Stimulated activated CD8-positive, alpha-beta memory T cell treated with anti-CD3 and anti-CD28 coated beads, Interleukin-2, amount 100 ng/mL, for 1 hour (primary cell): ENCODE measurements at places on chromosomes 7 and 10.
A peak's percentile ranks its signal among the peaks of the same experiment; 100 is the strongest.

DNA sequence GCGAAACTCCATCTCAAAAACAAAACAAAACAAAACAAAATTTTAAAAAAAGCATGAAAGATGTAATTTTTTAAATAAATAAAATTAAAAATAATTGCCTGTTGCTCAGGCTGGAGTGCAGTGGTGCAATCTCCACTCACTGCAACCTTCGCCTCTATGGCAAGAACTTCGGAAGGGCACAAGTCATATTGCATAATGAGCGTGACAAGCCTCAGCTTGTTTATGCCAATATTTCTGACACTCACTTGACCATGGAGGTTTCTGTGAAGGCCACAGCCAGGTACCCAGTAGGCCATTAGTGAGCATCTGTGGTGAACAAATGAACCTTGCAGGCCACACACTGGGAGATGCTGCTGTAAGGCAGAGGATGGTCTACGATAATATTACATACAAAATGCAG, 106.1 kb upstream of the KMT2C start:
- DNase-seq = no peak

DNA sequence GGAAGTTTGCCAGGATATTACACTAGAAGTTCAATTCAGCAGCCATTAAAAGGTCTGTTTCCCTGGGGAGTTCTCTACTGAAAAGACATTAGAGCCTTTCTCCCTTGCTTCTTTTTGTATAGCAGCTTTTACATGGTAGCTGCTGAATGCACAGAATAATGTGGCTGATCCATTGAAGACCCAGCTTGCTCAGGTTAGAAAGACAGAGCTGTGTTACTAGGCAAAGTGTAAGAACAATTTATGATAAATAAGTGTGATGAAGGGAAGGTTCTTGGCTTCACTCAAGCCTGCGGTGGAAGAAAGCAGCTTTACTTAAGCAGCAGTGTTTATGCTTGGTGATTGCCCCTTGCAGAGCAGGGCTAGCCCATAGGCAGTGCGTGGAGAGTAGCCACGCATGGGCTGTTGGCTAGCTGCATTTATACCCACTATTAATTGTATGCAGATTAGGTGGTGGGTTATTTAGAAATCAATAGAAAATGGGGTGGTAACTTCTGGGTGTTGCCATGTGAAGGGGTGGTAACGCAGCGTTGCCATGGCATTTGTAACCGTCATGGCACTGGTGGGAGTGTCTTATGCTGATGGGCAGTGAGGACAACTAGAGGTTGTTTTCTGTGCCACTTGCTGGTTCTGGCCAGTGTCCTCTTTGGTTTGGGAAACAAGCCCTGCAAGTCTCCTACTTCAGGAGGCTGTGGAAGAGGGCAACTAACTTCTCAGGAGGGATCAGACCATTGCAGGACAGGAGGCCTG, 942.9 kb downstream of the NRG3 start:
- DNase-seq = no peak

DNA sequence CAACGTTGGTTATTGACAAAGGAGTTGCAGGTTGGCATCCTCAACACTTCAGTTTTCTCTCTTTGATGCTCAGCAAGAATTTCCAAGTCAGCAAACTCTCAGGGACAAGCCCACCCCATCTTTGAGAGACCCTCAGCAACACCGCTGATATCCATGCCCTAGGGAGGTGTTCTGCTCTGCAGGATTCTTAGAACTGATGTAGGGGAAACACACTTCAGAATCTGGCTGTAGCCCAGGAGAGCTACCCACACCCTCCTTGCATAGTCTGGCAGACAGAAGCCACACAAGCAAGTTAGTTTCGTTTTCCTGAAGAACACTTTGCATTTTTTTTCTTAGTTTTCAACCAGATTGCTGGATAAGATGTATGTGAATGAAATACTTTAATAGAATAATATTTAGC, 822 bp downstream of the SAMD9L start:
- no peak for DNase-seq

- DNase-seq = no peak
These were observed 594 bp downstream of the ZNF503 start for GRCh38 chr10:75400771-75401568.

DNA sequence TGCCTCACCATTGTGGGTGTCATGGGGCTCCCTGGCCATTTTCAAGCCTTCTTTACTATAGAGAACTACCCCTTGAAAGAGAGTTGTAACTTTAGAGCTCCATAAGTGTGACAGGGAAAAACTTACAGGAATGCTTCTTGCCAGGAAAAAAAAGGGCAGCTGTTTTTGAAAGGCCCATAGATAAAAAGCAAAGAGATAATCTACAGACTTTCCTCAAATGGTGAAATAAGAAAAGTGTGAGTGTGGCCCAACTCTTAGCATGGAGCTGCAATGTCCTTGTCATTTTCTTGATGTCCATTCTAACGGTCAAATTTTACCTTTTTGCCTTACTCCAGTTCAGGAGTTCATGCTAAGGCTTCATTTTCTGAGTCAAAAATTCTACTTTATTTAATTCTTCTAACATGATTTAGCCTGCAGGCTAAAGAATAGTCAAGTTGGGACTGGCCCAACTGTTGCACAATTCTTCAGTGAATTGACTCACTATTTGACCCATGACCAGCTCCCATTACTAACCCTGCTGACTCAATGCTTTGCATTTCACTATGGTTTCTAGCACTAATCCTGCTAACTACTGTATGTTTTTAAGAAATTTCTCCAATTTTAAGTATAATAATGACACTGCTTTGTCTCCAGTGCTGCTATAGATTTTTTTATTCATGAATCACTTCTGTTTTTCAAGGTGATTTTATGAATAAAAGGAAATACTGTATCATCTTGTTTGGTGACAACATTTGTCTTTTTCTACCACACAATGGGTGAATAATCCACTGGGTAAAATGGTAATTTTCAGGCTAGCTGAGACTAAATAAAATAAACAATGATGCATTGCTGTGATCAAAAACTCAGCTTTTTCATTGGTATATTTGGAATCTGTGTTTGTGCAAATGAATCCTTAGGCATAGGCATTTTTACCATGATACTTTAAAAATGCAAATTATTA, 41.4 kb upstream of the SGCE start:
- DNase-seq = no peak

DNA sequence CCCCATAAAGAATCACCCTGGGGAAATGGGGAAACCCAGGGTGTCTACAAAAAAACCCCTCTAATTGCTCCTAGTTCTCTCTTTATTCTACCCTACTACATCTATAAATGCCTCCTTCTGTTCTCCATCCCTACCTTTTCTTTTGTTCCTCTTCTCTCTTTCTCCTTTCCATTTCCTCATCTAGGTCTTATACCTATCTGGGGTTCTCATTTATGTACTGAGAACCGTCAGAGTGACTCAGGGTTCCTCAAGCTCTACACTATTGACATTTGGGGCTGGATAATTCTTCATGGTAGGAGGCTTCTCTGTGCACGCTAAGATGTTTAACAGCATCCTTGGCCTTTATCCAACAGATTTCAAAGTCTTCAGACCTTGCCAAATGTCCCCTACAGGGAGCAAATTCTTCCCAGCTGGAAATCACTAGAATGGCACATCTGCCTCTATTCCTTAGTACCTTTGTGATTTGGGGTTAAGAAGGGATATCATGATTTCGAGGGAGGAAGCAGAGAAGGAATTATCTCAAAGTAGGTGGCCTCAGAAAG, 137.4 kb upstream of the PTN start:
- DNase-seq = no peak

DNA sequence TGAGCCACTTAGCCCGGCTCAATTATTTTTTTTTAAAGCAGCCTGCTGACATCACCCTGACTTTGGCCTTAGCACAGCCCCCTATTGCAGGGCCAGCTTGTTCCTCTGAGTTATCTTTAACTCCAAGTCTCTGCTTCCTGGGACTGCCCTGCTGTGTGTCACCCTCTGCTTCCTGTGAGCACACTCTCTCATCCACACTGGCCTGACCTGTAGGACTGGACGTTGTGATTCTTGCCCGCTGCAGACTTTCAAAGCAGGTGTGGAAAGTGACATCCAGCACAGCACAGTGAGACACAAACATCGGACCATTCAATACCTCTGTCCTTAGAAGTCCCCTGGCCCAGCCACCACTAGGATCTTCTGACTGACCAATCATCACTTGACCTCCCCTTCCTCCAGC, 26.4 kb upstream of the HSPA12A start:
- no peak for DNase-seq

DNA sequence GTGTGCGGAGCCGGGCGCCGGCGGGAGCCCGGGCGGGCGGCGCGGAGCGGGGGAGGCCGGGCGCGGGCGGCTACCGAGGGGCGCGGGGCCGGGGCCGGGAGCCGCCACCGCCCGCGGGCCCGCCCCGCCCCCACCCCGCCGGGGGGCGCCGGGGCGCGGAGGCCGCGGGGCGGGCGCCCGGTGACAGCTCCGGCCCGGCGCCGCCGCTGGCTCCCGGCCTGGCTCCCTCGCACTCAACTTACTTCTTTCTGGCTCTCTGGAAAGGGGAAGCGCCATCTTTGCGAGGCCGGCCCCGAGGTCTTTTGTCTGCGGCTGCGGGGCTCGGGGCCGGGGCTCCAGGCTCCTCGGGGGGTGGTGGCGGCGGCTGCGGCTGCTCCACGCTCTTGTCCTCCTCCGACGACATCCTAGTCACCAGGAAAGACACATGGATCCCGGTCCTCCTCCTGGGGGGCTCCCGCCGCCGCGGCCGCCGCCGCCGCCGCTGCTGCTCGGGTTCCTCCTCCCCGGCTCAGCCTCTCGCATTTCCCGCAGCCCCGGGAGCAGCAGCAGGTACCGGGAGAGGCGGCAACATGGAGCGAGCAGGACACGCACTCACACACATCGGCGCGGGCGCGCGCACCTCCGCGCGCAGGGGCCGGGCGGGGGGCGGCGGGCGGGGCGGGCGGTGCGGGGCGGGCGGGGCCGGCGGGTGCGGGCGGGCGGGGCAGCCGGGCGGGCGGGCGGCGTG, at the start of gene KMT2C:
KMT2C (minus strand) TSS at position 620 of the 727 bp plus-strand sequence; CDS start at position 403, 217 bp downstream.
- DNase-seq = peak; percentile 26

GRCh38 chr7:31991846-31992245, 78.4 kb downstream of the PDE1C start:
- DNase-seq = no peak

- peak; percentile 45 for DNase-seq
These were observed 10.5 kb upstream of the ACSM6 start for GRCh38 chr10:95183271-95184230.

- DNase-seq = no peak
These were observed 18.8 kb upstream of the DPYSL4 start for GRCh38 chr10:132167976-132168375.

GRCh38 chr10:44988957-44989585, 10.5 kb upstream of the DEPP1 start:
- no peak for DNase-seq

GRCh38 chr10:6576326-6576725, 3.8 kb downstream of the PRKCQ start:
- DNase-seq = no peak

DNA sequence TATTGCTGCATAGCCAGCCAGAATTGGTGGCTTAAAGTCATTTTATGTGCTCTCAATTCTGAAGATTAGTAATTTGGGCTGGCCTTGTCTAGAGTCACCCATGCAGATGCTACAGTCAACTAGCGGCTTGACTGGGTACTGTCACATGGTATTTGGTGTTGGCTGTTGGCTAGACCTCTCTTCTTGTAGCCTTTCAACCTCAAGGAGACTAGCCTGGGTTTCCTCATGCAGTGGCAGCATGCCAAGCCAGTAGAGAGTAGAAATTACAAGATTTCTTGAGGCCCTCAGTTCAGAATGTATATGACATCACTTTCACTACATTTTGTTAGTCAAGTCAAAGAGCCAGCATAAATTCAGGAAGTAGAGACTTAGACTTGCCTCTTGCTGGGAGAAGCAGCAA, 3.7 kb upstream of the ZNF800 start:
- no peak for DNase-seq

- no peak for DNase-seq
These were observed 674.4 kb downstream of the GRM8 start for GRCh38 chr7:126578338-126578737.

DNA sequence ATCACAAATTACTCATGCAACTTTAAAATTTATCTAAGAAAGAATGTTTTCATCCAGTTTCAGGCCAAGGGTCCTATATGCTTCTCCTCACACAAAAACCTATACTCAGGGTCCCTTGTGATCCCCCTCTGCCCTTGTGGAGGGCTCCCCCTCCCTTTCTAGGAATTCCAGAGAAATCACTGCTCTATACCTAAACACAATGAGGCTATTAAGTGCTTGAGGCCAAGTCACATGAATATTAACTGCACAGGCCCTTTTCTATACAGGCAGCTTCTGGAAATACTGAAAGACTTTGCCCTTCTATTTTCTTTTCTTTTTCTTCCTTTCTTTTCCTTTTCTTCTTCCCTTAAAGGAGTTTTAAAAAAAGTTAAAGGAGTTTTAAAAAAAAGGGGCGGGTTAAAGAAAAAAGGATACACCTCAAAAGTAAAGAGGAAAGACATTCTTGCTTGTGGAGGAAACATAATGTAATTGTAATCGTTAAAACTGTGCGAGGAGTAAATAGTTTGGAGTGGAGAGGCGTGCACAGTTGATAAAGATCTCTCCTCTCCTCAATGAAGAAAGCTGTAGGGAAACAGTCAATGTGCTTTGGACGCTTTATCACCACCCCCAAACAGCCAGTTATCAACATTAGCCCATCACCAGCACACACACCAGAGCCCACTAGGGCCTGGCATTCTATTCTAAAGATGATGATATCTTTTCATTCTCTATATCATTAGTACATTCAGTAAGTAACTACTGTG, 16.4 kb downstream of the GRB10 start:
- no peak for DNase-seq

DNA sequence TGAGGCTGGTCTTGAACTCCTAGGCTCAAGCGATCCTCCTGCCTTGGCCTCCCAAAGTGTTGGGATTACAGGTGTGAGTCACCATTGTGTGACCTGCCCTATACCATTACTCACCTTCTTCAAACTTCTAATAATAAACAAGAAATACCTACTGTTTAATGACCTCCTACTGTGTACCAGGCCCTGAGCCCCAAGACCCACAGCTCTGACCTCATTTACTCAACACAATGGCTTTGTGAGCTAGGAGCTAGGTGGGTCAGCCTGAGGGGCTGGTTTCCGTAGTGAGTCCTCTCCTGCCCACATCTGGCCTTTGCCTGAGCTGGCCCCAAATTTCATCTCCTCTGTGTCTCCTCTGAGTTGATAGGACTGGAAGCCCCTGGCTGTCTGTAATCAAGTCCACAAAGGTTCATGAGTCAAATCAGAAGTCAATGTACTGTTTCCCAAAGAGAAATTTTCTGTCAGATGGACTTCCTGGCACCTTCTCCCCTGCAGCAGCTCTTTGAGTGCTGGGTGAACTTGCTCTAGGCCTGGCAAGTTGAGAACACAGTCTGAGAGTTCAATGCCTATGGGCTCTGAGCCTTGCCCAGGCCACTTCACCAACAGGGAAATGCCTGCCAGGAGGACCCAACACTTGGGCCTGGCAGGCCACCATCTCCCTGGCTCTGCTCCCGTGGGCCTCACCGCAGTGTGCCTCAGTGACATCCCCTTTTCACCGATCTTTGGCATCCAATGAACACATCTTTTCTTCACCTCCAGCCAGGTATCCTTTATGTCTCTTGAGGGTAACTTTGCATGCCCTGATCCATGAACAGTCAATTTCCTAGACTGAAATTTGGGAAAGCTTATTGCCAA, 24.0 kb downstream of the NEURL1 start:
- no peak for DNase-seq

GRCh38 chr7:37062560-37062859, 338.2 kb upstream of the AOAH start:
- DNase-seq = no peak

GRCh38 chr7:83937930-83938329, 256.7 kb downstream of the SEMA3A start:
- DNase-seq = no peak

- DNase-seq = no peak
These were observed 136.5 kb downstream of the ADARB2 start for GRCh38 chr10:1600861-1601260.
